ENCODE measurements at places on chromosomes 6 and 20.

DNA sequence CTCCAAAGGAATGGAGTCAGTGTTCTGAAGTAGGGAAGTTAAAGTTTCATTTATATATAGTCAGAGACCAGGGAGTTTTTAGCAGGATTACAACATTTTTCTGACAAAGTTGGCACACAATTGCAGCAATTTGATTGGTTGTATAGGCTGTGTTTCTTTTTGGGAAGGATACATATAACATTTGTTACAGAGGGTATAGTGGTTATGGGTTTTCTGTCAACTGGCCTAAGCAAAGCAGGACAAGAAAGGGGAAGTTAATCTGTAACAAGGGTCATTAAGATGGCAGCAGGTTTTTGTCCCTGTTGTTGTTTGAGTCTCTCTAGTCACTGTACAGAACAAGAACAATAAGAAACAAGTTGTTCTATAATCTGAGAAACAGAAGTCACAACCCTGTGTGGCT, 41.4 kb downstream of the TPD52L1 start:
- no peak for DNase-seq

GRCh38 chr6:112014483-112014882, 39.4 kb upstream of the CCN6 start:
- DNase-seq, result peak; percentile 84

DNA sequence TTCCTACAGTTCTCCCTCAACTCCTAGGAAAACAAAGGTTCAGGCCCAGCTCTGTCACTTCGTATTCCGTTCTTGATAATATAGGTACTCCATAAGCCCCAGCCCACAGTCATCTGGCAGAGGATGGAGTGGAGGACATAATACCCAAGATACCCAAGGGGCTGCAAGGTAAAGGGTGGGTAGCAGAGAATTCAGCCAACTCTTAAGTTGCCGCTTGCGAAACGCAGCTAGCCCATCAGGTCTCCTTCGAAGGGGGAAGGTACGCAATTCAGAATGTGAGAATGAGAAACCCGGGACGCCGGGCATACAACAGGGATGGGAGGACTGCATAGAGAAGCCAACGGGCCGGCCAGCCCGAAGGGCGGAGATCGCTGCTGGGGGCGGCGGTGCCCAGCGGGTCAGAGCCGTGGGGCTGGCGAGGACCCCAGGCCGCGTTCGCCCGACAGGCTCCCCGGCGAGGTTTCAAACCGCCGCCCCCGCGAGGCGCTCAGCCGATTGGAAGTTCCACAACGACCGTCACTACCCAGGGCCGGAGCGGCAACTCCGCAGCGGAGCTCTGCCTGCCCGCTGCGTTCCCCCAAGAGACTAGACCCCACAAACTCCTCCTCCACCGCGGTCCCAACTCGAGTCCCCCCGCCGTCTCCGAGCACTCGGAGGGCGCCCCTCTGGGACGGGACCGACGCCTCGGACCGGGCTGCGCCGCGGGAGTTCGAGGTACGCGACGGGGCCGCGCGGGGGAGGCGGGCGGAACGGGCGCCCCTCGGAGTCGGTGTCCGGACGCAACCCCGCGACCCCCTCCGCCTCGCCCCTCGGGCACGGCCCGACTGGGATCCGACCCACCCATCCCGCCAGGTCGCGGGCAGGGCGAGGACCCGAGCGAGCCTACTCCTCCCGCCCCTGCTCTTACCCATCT, 911 bp downstream of the CDK19 start:
- peak; percentile 52 for DNase-seq

- peak; percentile 7 for DNase-seq
Measured at GRCh38 chr6:41464481-41464880, 81.7 kb upstream of the FOXP4 start.

DNA sequence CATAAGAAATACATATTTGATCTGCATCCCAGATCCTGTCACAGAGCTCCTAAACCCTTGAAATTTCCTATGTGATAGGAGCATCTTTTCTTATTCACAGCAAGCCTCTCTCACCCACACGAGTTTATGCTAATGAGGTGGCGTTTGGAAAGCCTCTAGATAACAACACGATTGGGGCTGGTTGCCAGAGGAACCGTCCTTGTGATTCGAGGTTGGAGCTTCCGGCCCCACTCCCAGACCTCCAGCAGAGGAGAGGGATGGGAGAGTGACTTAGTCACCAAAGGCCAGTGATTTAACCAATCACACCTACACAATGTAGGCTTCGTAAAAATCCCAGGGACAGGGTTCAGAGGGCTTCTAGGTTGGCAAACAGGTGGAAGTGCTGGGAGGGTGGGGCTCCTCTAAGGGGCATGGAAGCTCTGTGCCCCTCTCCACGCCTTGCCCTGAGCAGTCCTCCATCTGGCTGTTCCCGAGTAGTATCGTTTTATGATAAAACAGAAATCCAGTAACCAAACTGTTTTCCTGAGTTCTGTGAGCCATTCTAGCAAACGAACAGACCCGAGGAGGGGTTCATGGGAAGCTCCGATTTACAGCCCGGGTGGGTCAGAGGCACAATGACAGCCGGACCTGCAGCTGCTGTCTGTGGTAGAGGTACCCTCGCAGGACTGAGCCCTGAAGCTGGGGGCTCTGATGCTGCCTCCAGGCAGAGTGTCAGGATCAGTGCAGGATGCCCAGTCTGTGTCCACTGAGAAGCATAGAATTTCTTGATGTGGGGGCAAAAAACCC, 238.1 kb upstream of the ARID1B start:
- DNase-seq, result no peak
